ENCODE measurements at places on chromosomes 5 and 9.

DNA sequence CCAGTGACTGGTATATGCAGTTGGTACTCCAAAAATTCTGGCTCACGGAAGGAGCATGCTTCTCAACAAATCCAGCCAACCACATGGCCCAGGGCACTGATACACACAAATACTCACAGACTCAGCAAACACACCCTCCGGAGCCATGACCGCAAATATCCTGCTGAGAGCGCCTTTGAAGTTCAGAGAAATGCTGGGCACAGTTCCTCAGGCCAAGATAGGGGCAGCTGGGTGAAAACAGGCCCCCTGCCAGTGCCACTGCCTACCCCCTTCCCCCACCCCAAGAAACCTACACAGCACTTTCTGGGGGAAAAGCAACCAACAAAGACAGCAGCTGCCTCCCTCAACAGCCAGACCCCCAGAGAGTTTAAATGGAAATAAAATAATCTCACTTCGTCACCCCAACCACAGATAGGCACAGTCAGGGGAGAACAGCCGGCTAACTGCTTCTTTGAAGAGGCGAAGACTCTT lies 120.0 kb downstream of the C5orf15 start:
- H3K4me3 ChIP-seq, result no peak overlapping the region
- H3K27me3 ChIP-seq, result peaks cover 56% of the 10 kb centered on the region
- no peaks in the 10 kb centered on the region for H3K36me3 ChIP-seq
- peaks cover 5% of the 10 kb centered on the region for H3K4me1 ChIP-seq
- H3K27ac ChIP-seq, result no peak overlapping the region

DNA sequence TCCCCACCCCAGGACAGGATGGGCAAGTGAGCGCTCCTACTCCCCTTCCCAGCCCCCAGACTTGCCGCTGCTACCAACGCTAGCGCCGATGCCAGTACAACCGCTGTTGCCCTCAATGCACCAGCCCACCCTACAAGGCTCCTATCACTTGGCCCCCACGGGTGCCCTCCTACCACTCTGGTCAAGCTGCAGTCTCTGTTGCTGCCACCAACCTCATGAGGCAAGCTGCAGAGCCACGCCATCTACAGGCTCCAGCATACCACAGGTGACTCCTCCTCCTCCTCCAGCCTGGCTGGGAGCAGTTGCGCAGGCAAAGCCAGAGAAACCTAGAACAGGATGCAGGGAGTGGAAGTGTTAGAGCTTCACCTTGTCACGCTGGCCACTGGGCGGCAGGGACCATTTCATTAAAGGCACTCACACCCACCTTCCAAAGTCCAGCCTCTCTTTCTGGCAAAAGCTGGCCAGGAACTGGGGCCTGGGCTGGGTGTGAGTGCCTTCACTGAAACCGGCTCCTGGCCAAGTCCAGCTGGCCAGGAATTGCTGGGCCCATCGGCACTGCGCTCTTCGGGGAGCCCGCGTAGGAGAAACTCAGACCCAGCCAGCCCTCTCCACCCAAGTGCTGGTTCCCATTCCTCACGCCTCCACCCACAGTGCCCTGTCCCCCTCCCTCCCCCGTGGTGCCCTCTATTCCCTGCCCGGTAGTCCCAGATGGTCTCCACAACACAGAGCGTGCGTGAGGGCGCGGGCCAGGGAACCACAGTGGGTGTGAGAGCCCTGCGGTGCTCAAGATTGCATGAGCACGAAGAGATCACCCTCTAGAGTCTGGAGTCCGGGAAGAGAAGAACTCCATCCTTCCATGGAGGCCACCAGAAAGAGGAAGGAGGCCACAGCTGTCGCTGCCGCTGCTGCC lies 1.6 kb upstream of the PCAT7 start:
- H3K36me3 ChIP-seq, result no peaks in the 10 kb centered on the region
- no peaks in the 10 kb centered on the region for H3K27me3 ChIP-seq
- no peak overlapping the region for H3K4me3 ChIP-seq
- no peak for DNase-seq
- H3K4me1 ChIP-seq, result peaks cover 14% of the 10 kb centered on the region

DNA sequence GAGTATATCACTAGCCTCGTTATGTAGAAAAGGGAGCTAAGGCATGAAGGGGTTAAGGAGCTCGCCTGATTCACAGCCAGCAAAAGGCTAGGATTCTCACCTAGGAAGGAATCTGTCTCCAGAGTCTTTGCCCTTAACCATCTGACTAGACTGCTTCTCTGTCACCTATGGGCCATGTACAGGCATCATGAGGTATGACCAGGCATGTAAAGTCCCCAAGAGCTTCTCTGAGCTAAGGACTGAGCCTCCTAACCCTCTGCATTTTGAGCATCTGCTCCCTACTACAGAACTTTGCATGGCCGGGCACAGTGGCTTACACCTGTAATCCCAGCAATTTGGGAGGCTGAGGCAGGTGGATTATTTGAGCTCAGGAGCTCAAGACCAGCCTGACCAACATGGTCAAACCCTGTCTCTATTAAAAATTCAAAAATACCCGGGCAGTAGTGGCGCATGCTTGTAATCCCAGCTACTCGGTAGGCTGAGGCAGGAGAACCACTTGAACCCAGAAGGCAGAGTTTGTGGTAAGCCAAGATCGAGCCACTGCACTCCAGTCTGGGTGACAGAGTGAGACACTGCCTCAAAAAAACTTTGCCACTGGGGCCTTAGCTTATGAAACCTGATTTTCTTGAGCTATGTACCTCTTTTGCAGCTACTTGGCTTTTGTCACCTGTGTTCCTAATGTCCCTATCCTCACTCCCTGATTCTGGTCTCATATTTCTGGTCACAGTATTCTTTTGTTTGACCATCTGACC lies 33.2 kb upstream of the IL7R start:
- no peaks in the 10 kb centered on the region for H3K4me1 ChIP-seq
- no peaks in the 10 kb centered on the region for H3K27me3 ChIP-seq
- no peak overlapping the region for H3K4me3 ChIP-seq
- no peak for DNase-seq
- H3K27ac ChIP-seq, result no peak overlapping the region
- no peaks in the 10 kb centered on the region for H3K36me3 ChIP-seq

- no peaks in the 10 kb centered on the region for H3K36me3 ChIP-seq
- H3K27ac ChIP-seq, result no peak overlapping the region
- H3K4me1 ChIP-seq, result peaks cover 3% of the 10 kb centered on the region
- no peaks in the 10 kb centered on the region for H3K27me3 ChIP-seq
- H3K4me3 ChIP-seq, result no peak overlapping the region
These were observed 29.4 kb downstream of the ARHGEF37 start for GRCh38 chr5:149610589-149611255.

- peaks cover 20% of the 10 kb centered on the region for H3K4me1 ChIP-seq
- peaks cover 92% of the 10 kb centered on the region for H3K27me3 ChIP-seq
- no peak overlapping the region for H3K4me3 ChIP-seq
- H3K27ac ChIP-seq, result no peak overlapping the region
These were observed 4.6 kb downstream of the ISL1 start for GRCh38 chr5:51387884-51388275.

GRCh38 chr9:132114102-132114707 lies 34.5 kb upstream of the MED27 start:
- H3K27me3 ChIP-seq, result peaks cover 29% of the 10 kb centered on the region
- no peaks in the 10 kb centered on the region for H3K4me1 ChIP-seq
- H3K36me3 ChIP-seq, result no peaks in the 10 kb centered on the region
- no peak overlapping the region for H3K4me3 ChIP-seq
- no peak overlapping the region for H3K27ac ChIP-seq

DNA sequence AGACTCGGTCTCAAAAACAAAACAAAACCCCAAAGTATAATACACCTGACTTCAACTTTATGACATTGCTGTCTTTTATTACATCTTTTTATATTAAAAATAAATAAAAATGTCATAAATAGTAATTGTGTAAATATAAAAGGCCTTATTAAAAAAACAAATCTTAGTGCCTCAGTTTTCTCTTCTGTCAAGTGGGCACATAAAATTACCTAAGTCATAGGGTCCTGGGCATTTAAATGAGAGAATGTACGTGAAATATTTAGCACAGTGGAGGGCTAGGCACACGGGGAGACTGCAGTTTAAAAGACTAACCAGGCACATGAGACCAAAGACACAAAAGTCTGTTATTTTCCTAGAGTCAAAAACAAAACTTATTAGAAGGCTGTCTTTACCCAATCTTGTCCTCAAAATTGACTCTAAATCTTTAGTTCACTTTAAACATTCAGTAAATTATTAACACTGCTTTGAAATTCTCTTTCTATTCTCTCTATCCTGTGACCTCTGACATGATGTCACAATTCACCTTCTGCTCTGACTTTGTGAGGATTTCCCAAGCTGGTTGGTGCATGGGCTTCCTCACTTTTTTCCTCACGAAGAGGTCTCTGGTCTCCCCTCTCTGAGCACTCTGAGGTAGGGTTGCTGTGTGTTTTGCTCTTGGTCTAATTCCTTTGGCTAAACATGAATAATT lies 2.5 kb upstream of the RNF14 start:
- H3K27ac ChIP-seq, result no peak overlapping the region
- no peaks in the 10 kb centered on the region for H3K4me1 ChIP-seq
- peaks cover 4% of the 10 kb centered on the region for H3K36me3 ChIP-seq
- H3K4me3 ChIP-seq, result no peak overlapping the region
- no peak for DNase-seq

DNA sequence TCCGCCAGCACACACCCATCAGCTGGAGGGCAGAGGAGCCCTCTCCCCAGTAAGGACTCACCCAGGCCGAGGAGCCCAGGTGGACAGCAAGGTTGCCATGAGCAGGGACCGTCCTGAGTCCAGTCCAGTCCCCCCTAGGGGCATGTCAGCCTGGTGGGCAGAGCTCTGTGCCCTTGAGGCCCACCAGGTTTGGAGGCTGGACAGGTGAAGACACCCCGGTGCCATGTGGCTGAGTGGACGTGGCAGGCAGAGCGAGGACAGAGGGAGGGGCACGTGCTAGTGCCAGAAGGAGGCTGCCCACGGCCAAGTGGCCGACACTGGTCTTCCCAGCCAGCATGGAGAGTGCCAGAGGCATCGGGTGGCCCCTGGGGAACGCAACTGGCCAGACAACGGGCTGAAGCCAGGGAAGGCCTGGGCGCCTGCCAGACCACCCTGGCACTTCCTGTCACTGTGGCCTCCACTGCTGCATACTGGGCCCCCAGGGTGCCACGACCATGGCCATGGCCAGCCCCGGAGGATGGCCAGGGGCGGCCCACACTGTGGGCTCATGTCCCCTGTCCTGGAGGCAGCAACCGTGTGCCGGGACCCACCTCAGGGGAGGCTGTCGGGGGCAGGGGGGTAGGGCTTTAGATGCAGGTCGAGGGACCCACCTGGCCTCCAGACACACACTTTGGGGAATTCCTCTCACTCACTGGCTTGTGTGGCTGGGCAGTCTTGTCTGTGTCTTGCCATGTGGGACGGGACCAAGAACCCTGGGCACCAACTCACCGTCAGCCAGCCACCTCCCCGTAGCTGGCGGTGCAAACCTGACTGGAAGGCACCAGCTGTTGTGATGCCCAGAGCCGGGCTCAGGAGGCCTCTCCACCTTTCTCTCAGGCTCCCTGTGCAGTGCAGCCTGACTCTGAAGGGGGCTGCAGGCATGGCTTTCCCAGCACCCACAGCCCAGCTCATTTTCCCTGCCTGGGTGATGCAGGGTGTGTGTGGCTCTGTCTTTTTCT lies 42.3 kb upstream of the LPCAT1 start:
- H3K4me1 ChIP-seq, result peaks cover 45% of the 10 kb centered on the region
- no peaks in the 10 kb centered on the region for H3K27me3 ChIP-seq
- H3K4me3 ChIP-seq, result no peak overlapping the region
- no peak overlapping the region for H3K27ac ChIP-seq

DNA sequence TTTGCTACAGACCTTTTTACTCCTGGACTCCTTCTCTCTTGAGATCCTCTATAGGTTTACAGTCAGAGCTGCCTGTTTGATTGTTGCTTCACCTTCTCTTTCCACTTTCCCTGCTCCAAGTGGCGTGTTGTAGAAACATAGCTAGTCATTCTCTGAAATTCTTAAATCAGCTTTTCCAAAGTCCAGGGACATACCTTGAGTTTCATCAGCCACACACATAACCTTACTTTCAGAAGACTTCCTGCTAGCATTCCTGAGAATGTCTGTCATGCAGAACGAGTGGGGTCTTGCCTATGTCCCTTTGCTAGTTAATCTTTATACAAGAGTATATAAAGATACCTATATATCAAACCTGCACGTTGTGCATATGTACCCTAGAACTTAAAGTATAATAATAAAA lies 230.3 kb upstream of the ZNF462 start:
- no peaks in the 10 kb centered on the region for H3K27me3 ChIP-seq
- no peak overlapping the region for H3K27ac ChIP-seq
- H3K36me3 ChIP-seq, result no peaks in the 10 kb centered on the region
- no peak overlapping the region for H3K4me3 ChIP-seq
- DNase-seq, result no peak
- no peaks in the 10 kb centered on the region for H3K4me1 ChIP-seq

All from mesenchymal stem cell (in vitro differentiated cells and primary cell).